Renal cortical epithelial cell (primary cell): ENCODE measurements at places on chromosomes 16 and 17.
A peak's percentile ranks its signal among the peaks of the same experiment; 100 is the strongest.

DNA sequence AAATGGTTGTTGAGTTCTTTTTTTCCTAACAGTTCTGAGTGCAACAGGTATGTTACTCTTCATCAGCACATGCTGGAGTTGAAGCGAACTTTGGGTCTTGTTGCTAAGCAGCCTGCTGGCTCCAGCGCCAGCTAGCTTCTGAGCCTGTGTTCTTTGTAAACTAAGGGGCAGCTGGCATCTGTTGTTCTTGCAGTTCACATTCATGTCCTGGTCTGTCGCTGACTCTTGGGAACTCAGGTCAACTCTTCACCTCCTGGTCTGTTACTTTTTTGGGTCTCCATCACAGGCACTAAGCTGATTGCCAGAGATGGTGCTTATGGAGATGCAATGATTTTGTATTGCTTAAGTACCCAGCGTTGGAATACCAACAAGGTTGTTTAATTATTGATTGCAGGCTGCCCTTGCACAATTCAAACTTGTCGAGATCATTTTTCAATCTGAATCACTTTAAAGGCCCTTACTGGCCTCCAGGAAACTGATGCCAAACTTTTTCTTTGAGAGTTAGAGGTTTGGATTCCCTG, 40.9 kb downstream of the USP10 start:
- peak; percentile 88 for DNase-seq

- DNase-seq = no peak
These were observed 47.6 kb downstream of the FZD2 start for GRCh38 chr17:44604768-44605485.

DNA sequence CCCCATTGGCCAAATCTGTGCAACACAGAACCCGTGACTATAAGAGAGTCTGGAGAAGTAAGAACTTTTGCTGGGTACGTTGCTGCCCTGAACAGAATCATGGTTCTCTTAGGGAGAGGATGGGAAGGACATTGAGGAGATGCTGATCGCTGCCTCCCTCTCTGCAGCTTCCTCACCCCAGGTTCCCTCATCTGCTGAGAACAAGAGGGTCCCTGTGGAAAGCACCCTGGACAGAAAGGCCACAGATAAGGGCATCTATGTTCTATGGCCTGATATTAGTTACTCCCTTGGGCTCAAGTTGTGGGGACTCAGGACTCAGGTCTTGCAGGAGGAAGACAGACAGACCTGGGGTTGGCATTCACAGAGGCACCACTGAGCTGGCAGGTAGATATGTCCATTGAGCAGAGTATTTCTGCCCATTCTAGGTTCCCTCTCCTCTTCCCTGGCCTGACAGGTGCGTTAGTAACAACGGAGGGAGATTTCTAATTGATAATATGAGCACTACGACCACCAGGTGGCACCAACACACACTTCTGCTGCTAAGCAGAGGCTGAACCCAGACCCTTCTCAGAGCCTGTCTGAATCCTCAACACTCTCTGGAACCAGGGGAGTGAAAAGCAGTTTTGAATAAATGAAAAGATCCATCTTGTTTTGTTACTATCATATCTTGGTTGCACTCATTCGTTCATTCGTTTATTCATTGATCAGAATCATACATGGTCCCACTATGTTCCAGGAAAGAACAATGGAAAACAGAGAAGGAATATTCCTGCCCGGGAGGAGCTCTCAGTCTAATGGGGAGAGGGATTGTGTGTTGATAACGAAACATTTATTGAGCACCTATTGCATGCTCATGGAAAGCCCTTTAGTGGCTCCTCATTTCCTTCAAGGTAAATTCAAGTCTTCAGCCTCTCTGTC, 56.4 kb downstream of the SLC6A2 start:
- DNase-seq = peak; percentile 30

- DNase-seq = peak; percentile 26
These were observed 2.9 kb upstream of the KRT16 start for GRCh38 chr17:41615454-41615853.

GRCh38 chr16:9393591-9393990, 302.1 kb downstream of the HAPSTR1 start:
- DNase-seq = no peak

DNA sequence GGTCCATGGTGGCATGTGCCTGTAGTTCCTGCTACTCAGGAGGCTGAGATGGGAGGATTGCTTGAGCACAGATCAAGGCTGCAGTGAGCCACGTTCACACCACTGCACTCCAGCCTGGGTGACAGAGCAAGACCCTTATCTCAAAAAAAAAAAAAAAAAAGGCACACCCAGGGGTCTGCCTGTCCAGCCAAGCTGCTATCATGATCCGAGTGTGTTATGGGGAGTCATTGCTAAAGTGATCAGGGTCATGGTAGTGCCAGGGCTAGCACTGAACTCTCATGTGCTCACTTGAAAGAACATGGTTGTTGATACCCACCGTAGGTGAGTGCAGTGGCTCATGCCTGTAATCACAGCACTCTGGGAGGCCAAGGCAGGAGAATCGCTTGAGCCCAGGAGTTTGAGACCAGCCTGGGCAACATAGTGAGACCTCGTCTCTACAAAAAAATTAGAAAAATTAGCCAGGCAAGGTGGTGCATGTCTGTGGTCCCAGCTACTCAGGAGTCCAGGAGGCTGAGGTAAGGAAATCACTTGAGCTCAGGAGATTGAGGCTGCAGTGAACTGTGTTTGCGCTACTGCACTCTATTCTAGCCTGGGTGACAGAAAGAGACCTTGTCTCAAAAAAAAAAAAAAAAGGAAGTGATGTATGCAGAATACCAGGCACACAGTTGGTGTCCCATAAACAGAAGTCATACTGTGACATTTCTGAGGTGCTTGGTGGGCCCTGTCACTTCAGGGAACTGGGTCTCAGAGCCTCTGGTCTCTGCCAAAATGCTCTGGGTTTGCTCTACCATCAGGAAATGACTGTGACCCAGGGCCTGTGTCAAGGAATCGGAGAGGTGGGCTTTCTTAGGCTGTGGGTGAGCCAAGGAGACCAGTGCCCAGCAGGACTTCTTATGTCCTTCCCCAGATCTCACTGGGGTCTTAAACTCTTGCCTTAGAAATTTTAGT, 2.2 kb downstream of the PRM1 start:
- DNase-seq = no peak

DNA sequence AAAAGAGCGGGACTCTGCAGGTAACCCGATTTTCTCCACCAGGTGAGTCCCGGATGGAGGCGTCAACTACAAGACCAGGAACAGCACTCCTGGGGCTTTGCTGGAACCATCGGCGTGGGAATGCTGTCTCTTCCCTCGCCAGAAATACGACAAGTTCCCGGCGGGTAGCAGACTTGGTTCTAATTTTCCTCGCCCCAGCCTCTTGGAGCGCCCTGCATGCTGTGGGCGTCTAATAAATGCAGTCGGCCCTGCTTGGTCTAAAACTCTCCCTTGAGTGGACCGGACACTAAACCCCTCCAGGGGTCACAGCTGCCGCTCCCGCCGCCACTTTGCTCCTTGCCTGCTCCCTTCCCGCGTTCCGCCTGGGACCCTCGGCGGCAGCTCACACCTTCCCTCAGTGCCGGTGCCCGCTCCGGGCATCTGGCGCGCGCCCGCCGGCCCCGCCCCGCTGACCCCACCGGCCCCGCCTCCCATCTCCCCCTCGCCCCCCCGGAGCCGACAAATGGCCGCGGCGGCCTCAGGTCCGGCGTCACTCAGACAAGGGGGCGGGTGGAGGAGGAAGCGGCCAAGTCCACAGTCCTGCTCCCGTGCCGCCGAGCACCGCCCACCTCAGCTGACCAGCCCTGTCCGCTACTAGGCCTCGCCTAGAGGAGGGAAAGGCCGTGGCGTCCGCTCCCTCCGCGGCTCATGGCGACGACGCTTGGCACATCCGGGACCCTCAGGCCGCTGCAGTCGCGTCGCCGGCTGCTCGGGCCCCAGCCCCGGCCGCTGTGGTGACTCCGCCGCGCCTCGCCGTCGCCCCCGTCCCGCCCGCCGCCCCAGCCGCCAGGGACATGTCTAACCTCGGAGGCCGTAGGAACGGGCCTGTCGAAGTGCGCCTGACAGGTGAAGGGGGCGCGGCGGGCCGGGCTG, 65.8 kb downstream of the KPNA2 start:
- peak; percentile 84 for DNase-seq

GRCh38 chr17:40598619-40599467, 33.6 kb upstream of the CCR7 start:
- no peak for DNase-seq
